ENCODE measurements at places on chromosomes 5 and 9. TPM values are rescaled to one million over a fixed set of nuclear protein-coding genes. Genes with fewer than 3 reads are reported as not detected.
A peak's percentile ranks its signal among the peaks of the same experiment; 100 is the strongest.

GRCh38 chr9:126317513-126317912 lies 9.1 kb upstream of the MVB12B start:
- peak; percentile 40 for DNase-seq

BTNL8 gene
- polyA plus RNA-seq = not detected

- peak; percentile 6 for DNase-seq
Observed at GRCh38 chr9:89154651-89155336, 23.8 kb downstream of the SHC3 start.

ETF1 gene
- polyA plus RNA-seq = 45.2 TPM

DNA sequence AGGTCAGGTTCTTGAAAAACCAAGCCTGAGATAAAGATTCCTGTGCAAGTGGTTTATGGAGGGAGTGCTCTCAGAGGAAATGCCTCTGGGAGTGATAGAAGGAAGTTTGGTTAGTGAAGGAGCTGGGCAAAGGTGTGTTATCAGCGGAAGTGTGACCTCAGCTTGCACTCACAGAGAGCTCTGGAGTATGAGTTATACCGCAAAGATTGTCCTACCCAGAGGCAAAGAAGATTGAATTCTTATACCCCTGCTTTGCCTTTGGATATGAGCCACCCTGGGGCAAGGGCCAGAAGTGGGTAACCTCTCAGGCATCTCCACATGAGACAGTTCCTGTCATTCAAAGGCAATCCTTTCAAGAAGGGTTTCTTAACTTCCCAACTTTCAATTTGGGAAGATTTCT lies 145.6 kb downstream of the MUSK start:
- no peak for DNase-seq

DNA sequence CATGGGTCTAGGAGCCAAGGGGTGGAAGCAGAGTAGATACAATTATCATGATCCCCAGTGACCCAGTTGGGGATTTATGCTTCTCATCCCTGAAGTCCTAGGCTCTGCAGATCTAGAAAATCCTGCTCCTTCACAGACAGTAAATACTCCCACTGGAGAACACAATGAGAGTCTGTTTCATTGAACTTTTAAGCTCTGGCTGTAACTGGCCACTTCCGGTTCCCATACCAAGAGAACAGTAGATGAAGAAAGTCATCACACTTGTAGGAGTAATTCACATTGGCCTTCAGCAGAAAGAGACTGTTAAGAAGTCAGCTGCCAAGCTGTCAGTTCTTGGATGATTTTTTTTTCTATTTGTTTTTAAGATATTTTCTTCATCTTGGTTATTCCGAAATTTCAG lies 597.1 kb downstream of the ACTL7B start:
- DNase-seq = no peak

- no peak for DNase-seq
Observed at GRCh38 chr5:35626108-35626507, 8.4 kb downstream of the SPEF2 start.

DNA sequence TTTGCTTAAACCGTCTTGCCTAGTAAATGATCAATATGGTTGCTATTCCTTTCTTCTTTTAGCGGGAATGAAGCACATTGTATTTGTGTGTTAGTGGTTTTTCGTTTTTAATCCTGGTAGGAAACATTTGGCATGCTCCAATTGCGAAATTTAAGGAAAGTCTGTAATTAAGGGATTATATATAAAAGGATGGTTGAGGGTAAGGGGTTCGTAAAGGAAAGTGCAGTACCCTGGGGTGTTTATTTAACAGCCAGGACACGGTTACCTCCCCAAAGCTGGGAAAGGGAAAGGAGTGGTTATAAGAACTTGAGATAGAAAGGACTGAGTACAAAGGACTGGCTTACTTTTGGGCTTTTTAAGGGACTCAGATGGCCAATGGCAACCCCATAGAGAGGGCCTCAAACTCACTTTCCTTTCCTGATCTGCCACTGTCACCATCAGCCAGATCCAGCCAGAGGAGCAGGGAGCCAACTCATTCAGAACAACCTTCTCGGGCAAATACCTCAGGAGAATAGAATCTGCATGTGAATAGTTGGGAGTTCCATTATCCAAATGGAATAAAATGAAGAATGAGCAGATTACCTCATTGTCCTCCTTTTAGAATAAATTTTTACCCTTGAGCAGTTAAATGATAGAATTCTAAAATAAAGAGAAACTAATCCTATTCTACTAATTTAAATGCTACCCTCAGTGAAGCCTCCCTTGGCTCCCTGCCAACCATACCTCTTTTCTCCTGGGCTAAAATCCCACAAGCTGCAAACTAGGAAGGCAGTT lies 117.7 kb downstream of the SNCAIP start:
- no peak for DNase-seq

DNA sequence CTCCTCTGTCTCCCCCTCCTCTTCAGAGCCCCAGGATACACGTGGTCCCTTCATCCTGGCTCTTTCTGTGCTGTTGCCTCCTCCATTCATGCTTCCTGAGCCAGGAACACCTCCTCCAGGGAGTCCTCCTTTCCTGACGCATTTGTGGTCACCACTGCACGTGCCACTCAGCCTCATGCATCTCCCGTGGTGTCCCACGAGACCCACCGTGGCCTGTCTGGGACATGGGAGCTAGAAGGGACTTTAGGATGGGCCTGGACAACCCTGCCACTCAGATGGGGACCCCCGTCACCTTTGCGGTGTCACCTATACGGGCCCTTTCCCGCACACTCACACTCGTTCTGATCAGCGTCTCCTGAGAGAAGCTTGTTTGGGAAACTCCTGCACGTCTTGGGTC lies 6.7 kb downstream of the GLIPR2 start:
- no peak for DNase-seq
